ENCODE measurements at places on chromosomes 5 and 9.

GRCh38 chr5:123671042-123671441 lies 159.1 kb downstream of the CSNK1G3 start:
- peak; percentile 1 for DNase-seq

DNA sequence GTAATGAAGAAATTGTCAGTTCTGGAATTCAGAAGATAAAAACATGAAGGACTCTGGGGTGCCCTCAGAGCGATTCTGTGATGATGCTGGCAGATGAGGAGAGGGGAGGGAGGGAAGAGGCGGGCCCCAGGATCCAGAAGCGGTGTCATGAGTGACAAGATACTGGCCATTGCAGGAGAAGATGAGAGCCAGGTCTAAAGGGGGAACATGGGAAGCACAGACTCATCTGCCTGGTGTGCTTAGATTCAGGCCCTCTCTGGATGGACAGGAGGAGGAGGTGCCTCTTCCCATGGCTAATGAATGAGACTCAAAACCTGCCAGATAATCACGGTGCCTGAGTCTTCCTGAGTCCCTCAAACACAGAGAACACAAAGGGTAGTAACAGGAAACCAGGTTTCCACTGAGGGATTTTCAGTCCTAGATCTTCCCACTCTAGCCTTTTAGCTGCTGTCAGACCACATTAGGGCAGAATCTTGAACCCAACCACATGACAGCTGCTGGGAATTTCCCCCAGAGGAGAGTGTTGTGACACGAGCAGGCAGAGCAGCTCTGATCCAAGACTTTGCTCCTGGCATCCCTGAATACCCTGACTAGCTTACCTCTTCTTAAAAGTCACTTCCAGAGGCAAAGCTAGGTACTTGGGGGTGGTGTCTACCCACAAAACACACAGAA lies 28.2 kb upstream of the HSPA9 start:
- DNase-seq: no peak

DNA sequence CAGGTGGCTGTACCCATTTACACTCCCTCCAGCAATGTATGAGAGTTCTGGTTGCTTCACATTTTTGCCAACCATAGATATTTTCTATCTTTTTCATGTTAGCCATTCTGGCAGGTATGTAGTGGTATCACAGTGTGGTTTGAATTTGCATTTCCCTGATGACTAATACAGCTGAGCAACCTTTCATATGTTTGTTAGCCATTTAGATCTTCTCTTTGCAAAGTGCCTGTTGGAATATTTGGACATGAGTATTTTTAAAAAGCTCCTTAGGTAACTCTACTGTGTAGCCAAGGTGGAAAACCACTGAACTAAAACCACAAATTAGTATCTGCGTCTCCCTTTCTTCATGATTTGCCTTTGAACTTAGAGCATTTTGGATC lies 31.9 kb downstream of the IRF1 start:
- no peak for DNase-seq

- DNase-seq: no peak
These were observed 420.4 kb downstream of the BNC2 start for GRCh38 chr9:16450043-16450442.

- no peak for DNase-seq
These were observed 26.3 kb downstream of the PCDHGC5 start for GRCh38 chr5:141515141-141515540.

Data from central memory CD4-positive, alpha-beta T cell (primary cell).